ENCODE measurements at places on chromosomes 5 and 9.

- no peak for DNase-seq
- no peak overlapping the region for H3K27ac ChIP-seq
- H3K4me1 ChIP-seq: peaks cover 31% of the 10 kb centered on the region
- H3K36me3 ChIP-seq: no peaks in the 10 kb centered on the region
Measured at GRCh38 chr5:170397059-170397458, 7.9 kb upstream of the KCNMB1 start.

GRCh38 chr9:69748304-69748703, 11.5 kb downstream of the PTAR1 start:
- DNase-seq: no peak
- peaks cover 57% of the 10 kb centered on the region for H3K36me3 ChIP-seq
- H3K4me3 ChIP-seq: no peak overlapping the region
- no peaks in the 10 kb centered on the region for H3K27me3 ChIP-seq
- H3K27ac ChIP-seq: no peak overlapping the region

- H3K27me3 ChIP-seq: peaks cover 4% of the 10 kb centered on the region
- no peak overlapping the region for H3K4me3 ChIP-seq
- DNase-seq: no peak
Measured at GRCh38 chr9:75451505-75451904, 363.2 kb downstream of the OSTF1 start.

- H3K4me3 ChIP-seq: peak overlapping the region; percentile 93
- no peaks in the 10 kb centered on the region for H3K27me3 ChIP-seq
- H3K4me1 ChIP-seq: peaks cover 100% of the 10 kb centered on the region
- H3K36me3 ChIP-seq: peaks cover 26% of the 10 kb centered on the region
- no peak for DNase-seq
Measured at GRCh38 chr9:131677444-131678180, 62.3 kb downstream of the RAPGEF1 start.

DNA sequence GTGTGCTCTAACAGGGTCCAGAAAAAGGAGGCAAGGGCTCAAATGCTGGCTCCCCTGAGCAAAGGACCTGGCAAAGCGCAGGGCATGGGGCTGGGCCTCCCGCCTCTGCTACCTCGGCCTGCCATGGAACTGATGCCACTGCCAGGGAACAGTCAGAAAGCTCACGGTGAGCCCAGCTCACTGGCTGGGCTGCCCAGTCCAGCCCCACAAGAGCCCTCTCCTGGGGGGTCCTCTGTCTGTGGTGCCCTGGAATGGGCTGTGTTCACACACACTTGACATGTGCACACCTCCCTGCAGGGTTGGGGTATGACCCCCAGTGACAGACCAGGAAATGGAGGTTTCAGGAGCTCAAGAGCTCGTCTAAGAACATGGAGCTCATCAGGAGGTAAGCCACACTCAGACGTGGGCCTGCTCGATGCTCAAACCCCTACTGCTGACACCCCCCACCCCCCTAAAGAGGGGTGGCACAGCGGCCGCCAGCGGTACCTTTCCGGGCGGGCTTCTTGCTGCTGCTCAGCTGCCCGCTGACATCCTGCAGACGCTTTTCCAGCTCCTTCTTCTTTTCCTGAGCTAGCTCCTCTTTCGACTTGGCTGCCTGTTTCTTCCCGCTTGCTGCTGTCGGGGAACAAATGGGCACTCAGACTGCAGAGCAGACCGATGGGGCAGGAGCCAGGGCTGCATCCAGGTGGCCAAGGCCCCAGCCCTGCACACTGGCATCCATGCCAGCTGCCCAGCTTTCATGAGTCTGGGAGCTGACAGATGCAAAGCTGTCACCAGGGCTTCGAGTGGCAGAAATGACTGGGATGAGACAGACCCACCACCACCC, 9.1 kb downstream of the BRD3OS start:
- H3K27me3 ChIP-seq: no peaks in the 10 kb centered on the region
- H3K4me1 ChIP-seq: no peaks in the 10 kb centered on the region
- H3K27ac ChIP-seq: no peak overlapping the region
- peaks cover 69% of the 10 kb centered on the region for H3K36me3 ChIP-seq
- no peak overlapping the region for H3K4me3 ChIP-seq
- no peak for DNase-seq

DNA sequence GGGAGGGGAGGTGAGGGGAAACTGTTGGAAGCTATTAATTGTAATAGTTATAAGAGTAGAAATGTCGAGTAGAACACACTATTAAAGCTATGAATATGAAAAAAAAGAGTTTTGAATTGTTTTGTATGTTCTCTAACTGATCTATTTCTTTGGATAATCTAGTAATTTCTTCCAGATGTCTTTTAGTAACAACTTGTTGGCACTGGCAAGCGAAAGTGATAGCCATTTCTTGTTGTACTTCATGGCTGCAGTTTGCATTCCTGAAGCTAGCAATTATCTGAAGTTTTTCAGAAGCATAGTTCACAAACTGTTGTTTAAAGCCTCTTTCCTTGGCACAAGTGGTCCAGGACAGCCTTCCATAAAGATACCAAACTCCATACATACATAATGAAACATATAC, 49.4 kb upstream of the SPATA31C2 start:
- H3K4me3 ChIP-seq: no peak overlapping the region
- no peaks in the 10 kb centered on the region for H3K36me3 ChIP-seq
- no peak for DNase-seq
- H3K27me3 ChIP-seq: no peaks in the 10 kb centered on the region
- no peaks in the 10 kb centered on the region for H3K4me1 ChIP-seq

GRCh38 chr5:172954751-172955159, 4.5 kb upstream of the RPL26L1 start:
- no peak for DNase-seq
- H3K4me3 ChIP-seq: no peak overlapping the region
- H3K36me3 ChIP-seq: peaks cover 25% of the 10 kb centered on the region
- peaks cover 22% of the 10 kb centered on the region for H3K4me1 ChIP-seq
- no peak overlapping the region for H3K27ac ChIP-seq

Data from activated B cell treated with CpG ODN at 0.5 μM for 24 hours (primary cell).